CD8-positive, alpha-beta memory T cell (primary cell): ENCODE measurements at places on chromosomes 1 and 21. TPM values are rescaled to one million over a fixed set of nuclear protein-coding genes. Genes with fewer than 3 reads are reported as not detected.
A peak's percentile ranks its signal among the peaks of the same experiment; 100 is the strongest.

Gene STX12
- total RNA-seq: 21.3 TPM

Gene PCAT6
- 0.51 TPM for total RNA-seq

Gene AMY1A
- total RNA-seq: not detected

Gene KRTAP10-9
- not detected for total RNA-seq

Gene S100A9
- total RNA-seq: 2.3 TPM

Gene ANGPTL3
- total RNA-seq: not detected

Gene GPA33
- total RNA-seq: 0.97 TPM

Gene MAEL
- total RNA-seq: not detected

Gene HSF2BP
- total RNA-seq: 1.4 TPM

DNA sequence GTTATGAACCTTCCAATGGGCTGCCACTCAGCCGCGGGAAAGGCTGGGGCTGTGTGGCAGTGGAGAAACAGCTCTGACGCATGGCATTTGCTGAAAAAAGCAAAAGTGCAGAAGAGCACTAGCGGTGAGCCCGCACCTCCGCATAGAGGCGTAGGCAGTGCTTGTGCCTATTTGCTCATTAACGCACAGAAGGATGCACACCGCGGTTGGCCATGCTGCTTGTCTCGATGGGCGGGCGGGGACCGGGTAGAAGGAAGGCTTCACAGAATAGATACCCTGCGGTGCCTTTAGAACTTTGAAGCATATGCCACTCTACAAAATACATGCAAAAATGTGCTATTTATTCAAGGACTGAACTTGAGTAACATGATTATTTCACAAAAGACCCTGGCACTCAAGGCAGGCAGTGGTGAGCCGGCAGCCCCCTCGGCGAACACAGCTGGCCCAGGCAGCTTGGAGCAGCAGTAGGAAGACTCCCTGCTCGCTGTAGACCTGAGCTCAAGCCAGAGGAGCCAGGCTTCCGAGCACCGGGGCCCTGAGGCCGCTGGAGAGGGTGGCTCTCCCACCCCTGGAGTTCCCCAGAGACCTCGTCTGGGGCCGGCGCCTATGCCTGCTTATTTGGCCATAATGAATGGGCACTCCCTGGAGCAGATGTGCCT, 71.5 kb downstream of the SIK1 start:
- no peak for DNase-seq

GRCh38 chr21:35833991-35834390, 226.3 kb downstream of the SETD4 start:
- no peak for DNase-seq

GRCh38 chr1:24765308-24765988, 20.2 kb downstream of the CLIC4 start:
- no peak for DNase-seq

DNA sequence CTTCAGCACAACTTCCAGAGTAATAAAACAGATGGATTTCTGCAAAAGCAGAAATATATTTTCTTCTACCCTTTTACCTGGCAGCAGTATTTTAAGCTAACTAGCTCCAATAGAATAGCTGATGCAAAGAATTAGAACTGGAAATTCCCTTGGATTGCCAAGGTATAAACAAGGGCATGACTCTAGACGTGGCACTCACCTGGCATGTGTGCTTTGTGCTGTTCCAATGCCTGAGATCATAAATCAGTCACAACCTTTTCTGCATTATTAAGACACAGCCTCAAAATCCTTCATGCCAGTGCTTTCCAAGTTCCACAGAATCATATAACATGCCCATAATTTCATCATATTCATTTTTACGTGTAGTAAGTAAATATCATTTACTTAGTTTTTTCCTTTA, 1048.7 kb downstream of the ADGRL2 start:
- no peak for DNase-seq

GRCh38 chr1:25369241-25369640, 31.1 kb downstream of the TMEM50A start:
- DNase-seq: no peak

GRCh38 chr1:201017828-201018163, 5.7 kb downstream of the KIF21B start:
- DNase-seq: no peak

DNA sequence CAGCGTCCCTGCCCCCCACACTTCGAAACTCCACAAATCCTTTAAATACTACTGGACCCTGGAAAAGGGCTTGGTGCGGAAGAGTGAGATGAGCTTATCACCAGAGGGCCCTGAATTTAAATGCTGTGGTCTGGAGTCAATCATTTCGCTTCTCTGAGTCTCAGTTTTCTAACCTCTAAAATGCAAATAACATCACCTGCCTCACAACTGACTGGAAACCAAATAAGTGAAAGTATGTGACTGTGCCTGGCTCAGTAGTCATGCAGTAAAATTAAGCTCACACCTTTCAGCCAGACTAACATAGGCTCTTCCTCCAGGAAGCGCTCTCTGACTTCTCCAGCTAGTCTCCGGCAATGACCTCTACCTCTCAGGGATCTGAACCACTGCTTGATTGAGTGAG, 4.2 kb downstream of the GJA4 start:
- DNase-seq: no peak

DNA sequence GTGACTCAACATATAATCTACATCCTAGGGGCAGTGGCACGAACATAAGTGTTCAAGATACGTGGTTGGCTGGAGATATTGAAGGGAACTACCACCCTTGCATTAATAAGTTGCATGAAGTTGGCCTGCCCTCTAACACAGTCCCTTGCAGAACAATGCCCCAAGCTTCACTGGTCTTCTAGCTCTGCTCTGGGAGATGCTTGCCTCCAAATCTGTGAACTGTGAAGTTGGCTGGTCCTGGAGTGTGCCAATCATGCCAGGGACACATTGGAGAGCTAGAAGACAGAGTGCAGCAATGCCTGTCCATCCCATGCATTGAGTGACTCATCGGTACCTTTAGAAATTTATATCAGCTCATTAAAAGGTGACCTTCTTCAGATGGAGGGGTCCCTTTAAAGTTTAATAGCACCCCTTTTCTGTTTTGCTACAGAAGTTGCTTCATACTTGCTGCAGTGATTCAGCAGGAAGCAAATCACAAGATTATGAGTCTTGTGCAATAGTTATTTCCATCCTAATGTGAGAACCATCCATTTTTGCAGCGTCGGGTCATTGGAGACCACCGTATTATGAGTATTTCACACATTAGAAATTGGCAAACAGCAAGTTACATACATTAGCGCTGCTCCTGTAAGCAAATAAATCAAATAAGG, 55.2 kb upstream of the KAZN start:
- no peak for DNase-seq

- DNase-seq: no peak
Observed at GRCh38 chr1:82106672-82107071, 305.9 kb downstream of the ADGRL2 start.

GRCh38 chr1:14948112-14948652, 205.4 kb upstream of the TMEM51 start:
- DNase-seq: no peak

GRCh38 chr1:159120317-159120716, 43.8 kb upstream of the AIM2 start:
- no peak for DNase-seq

DNA sequence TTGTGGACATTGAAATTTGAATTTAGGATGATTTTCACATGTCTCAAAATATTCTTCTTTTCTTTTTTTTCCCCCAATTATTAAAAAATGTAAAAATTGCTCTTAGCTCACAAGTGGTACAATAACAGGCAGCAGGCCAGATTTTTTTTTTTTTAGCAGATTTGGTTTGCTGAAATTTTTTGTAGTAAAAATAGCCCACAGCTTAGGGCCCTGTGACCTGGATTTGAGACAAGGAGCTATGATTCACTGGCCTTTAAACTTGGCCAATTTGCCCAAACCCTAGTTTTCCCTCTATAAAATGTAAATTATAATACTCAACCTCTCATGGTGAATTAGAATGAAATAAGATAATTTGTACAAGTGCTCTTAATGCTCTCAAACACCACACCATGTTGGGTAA, 253.8 kb downstream of the DYRK1A start:
- no peak for DNase-seq

GRCh38 chr1:172180501-172181285, 239.8 kb upstream of the C1orf105 start:
- DNase-seq: peak; percentile 20

DNA sequence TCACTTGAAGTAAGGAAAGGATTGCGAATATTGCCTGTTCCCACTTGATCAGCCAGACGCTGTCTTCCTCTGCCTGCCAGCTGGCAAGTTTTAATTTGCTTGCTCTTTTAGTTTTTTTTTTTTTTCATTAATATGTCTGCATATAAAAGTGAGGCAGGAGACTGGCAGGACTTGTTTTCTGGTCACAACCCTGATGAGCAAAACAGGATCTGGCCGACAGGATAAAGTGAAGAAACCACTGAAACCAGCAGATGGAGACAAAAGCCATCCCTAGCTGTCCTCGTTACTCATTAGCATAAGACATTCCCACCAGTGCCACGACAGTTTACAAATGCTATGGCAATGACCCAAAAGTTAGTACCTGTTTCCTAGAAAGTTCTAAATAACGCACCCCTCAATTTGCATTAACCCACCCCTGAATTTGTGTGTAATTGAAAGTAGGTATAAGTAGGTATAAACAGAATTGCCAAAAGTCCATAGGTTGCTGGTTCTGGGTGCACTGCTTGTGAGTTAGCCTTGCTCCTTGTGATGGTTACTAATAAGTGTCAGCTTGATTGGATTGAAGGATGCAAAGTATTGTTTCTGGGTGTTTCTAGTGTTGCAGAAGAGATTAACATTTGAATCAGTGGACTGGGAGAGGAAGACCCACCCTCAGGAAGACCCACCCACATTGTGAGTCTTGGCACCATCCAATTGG, 60.8 kb downstream of the ZNF684 start:
- DNase-seq: no peak

- no peak for DNase-seq
Observed at GRCh38 chr1:43541721-43542401, 11.2 kb downstream of the PTPRF start.

DNA sequence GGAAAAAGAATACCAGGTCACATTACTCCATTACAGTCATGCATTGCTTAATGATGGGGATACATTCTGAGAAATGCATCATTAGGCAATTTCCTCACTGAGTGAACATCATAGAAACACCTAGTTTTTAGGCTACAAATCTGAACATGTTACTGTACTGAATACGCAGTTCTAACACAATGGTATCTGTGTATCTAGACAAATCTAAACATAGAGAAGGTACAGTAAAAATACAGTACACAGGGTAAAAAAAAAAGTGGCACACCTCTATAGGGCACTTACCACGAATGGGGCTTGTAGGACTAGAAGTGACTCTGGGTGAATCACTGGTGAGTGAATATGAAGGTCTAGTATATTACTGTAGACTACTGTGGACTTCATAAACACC, 115.7 kb downstream of the AKT3 start:
- no peak for DNase-seq

DNA sequence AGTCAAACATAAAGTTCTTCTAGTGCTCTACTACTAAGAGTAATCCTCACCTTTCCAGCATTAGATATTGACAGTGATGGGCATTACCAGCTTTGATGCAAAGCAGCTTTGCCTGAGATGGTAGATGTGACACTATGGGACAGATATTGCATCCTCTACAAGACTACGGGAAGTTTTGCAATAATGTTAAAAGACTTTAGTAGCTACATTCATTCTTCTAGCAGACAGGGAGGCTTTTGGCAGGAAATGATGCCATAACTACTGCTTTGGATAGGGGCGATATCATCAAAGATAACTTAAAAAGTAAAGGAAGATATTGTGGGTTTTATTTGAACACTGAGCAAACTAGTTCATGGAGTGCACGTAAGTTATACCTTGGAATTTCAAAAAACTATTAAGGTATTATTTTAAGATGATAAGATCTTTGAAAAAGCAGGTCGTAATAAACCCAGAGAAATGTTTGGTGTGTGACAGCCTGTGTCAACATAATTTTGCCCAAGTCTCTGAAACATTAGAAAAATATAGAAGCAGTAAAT, 368.3 kb upstream of the TMPRSS15 start:
- no peak for DNase-seq

GRCh38 chr1:78052685-78053405, 7.1 kb downstream of the GIPC2 start:
- DNase-seq: no peak

DNA sequence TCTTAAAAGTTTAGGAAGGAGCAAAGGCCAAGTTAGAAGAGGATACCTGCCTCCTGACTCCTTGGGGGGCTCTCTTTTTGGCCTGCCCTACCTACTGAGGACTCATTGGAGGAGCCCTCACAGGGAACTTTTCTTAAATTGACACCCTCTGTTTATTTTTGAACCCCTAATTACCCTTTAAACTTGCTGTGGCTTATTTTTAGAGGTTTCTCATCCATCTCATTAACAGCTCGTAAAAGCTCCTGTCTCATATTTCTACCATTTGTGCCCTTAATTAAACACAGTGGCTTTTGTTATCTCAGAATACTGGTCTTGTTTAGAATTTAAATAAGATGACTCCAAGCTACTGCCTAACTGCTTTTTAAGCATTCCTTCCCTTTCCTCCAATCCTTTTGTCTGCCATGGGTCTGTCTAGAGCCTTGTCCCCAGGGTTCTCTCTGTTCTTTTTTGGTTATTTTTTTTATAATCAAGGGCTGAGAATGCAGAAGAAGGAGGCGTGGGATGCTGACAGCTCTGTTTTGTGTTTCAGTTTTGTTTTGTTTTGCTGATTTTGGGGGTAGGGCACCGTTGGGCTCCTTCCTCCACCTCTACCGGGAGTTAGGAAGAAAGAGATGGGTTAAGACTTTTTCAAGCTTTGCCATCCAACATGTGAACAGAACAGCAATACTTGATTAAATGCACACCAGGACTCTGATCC, 78.0 kb downstream of the SYT6 start:
- DNase-seq: no peak

- DNase-seq: no peak
Observed at GRCh38 chr1:72100771-72101170, 181.6 kb downstream of the NEGR1 start.

- DNase-seq: peak; percentile 54
Observed at GRCh38 chr1:179706339-179706941, 36.7 kb upstream of the FAM163A start.

- no peak for DNase-seq
Observed at GRCh38 chr1:42370876-42371549, 9.6 kb upstream of the RIMKLA start.

DNA sequence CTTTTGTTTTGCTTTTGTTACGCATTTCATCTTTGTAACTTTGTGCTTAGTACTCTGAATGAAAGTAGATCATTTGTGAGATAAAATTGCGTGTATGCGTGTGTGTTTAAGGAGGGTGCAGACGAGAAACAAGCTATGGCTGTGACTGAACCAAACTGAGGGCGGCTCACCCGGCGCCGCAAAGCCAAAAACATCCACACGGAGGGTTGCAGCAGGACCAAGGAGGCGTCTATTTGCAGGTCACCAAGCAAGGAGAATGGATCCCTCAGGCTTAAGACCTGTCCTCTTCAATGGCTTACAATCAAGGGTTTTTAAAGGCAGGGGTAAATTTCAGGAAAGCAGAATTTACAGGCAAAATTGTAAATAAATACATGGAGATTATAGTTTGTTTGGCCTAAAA, 12.8 kb downstream of the GCSAML start:
- DNase-seq: no peak

DNA sequence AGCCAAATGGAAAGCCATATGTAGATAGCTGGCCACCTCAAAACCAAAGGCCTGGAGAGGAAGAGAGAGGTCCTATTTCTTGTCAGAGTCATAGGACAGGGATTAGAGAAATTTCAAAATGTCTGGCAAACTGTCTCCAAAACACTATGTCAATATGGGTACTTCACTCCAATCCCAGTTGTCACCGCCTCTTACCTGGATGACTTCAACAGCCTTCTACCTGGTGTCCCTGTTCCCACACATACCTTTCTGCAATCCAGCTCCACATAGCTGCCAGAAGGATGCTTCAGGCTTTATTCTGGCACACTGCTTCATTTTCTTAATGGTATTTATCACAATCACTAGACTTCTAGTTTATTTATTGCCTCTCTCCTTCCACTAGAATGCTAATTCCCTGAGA, 14.5 kb downstream of the PTGER3 start:
- DNase-seq: no peak

GRCh38 chr1:211118407-211119102, 15.4 kb downstream of the KCNH1 start:
- DNase-seq: no peak
